Activated T-helper 1 cell treated with anti-CD3 and anti-CD28 coated beads, Interleukin-2, amount 50 U/mL, for 16 hours (primary cell): ENCODE measurements at places on chromosomes 16 and 17.

DNA sequence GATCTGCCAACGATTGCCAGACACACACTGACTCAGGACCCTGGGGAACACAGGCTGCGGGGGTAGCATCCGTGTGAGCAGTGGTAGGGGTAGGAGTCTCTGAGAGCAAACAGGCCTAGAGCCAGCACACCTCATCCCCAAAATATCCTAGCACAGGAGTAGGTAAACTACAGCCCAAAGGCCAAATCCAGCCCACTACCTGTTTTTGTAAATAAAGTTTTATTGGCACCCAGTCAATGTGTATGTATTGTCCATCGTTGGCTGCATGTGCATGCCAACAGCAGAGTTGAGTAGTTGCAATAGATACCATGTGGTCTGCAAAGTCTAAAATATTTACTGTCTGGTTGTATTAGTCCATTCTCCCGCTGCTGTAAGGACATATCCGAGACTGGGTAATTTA is 55.5 kb upstream of the GPRC5B start:
- DNase-seq: no peak

DNA sequence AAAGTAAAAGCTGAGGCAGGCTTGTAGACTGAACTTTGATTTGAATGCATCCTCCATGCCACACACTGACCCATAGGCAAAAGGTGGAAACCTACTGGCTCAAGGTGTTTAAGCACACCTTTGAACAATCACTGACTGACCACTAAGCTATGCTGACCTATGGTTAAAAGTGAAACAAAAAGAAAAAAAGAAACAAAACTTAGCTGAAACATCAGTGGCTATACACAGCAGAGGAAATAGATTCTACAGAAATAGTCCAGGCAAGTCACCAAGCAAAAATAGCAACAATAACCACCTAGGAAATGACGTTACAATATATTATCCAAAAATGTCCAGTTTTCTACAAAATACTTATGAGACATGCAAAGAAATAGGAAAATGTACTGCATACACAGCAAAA is 60.2 kb downstream of the RPGRIP1L start:
- no peak for DNase-seq

GRCh38 chr17:5425826-5426225 is 5.8 kb downstream of the RPAIN start:
- DNase-seq: no peak

- DNase-seq: no peak
These were observed 2064.6 kb downstream of the TP53TG3F start for GRCh38 chr16:35523991-35524390.

DNA sequence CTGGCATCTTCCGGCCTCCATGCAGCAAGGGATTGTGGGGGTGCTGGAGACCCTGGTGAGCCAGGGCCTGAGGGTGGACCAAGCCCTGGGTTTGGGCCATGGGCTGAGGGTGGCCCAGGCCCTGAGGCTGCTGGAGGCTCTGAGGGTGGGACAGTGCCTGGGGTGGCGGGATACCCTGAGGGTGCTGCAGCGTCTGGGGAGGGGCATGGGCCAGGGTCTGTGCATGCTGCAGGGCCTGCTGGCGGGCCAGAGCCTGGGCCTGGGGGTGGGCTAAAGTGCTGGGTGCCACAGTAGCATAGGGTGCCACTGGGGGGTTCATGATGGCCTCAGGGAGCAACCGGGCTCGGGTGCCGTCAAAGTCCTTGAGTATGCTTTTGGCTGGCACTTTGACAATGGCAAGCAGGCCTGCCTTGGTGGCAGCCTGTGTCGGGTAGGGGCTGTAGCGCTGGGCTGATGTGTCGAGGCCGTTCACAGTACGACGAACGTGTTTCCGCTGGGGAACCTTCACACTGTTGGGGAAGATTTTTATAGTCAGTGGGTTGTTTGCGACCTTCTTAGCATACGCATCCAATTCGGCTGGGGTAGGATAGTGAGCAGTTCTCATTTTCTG is 15.6 kb downstream of the TRAF4 start:
- DNase-seq: no peak

GRCh38 chr17:56558088-56558487 is 35.4 kb upstream of the NOG start:
- DNase-seq: no peak

DNA sequence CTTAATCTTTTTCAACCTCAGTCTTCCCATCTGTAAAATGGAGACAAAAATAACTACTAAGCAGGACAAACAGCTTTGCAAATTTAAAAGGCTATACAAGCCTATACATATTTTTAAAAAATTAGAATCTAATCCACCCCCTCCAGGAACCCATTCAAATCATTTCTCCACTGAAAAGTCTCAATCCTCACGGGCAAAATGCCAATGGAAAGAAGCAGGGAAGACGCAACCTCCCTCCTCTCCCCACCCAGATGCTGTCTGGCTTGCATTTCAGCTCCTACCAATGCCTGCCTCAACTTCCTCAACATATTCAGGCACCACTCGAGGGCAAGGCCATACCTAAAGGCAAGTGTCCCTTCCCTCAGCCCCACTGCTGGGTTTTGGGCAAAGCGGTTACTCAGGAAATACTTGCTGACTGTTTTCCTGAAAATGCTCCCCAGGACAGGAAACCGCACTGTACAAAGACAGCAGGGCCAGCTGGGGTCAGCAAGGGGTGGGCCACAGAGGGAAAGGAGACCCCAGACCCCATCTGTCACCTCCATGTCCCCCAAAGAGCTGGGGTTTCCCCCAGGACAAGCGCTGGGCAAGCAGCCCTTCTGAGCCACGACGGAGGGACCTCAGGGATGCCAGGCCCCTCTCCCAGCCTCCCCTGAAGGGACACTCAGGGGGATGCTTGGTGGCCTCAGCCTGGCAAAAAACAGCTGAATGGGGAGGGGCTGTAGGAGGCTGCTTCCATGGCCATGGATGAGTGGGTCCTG is 47.7 kb upstream of the DOC2B start:
- DNase-seq: no peak

DNA sequence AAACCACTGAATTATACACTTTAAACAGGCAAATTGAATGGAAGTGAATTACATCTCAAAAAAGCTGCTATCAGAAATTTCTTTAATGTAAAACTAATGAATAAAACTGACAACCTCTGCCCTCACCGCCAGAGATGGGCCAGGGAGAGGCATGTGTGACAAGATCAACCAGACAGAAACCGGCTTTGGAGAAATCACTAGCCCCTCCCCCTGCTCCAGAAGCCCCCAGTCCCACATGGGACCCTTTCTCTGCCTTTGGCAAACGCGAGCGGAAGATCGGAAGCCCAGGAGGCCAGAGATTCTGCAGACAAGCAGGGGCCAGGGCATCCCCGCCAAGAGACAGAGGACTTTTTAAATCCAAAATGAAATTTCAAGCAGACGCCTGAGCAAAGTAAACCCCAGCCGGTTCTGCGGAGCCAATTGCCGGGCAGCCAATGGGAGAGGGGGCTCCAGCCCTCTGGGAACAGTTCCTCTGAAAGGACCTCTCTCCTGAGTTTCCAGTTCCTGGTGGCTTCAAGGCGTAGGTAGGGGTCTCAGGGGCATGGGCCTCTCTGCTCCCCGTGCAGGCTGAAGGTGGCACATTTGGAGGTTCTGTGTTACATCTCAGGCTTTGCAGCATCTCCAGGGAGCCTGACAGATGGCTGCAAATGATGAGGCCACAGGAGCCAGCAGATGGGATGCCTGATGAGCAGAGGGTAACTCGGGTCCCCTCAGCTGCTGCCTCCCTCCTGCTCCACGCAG is 118.1 kb downstream of the GSG1L start:
- no peak for DNase-seq

DNA sequence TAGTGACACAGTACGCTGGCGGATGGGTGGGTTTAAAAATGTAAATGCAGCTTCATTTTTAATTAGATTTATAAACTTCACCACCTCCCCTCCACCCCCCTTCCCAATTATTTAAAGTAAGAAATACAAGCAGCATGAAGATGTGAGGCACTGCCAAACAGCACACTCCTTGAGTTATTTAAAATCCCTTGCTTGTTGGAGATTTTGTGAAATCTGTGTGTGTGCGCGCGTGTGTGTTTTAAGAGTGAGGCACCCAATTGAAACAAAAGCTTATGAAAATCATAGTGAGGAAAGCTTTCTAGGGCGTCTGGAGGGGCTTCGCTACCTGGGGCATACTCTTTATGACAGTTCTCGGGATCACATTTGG is 219.6 kb upstream of the IRX3 start:
- no peak for DNase-seq

- DNase-seq: no peak
These were observed 97.0 kb downstream of the WWOX start for GRCh38 chr16:78196502-78196901.

- DNase-seq: peak; percentile 69
These were observed 2.0 kb downstream of the PPP1R9B start for GRCh38 chr17:50148226-50149090.

- DNase-seq: peak; percentile 61
These were observed 414 bp downstream of the DUSP14 start for GRCh38 chr17:37490022-37490587.

DNA sequence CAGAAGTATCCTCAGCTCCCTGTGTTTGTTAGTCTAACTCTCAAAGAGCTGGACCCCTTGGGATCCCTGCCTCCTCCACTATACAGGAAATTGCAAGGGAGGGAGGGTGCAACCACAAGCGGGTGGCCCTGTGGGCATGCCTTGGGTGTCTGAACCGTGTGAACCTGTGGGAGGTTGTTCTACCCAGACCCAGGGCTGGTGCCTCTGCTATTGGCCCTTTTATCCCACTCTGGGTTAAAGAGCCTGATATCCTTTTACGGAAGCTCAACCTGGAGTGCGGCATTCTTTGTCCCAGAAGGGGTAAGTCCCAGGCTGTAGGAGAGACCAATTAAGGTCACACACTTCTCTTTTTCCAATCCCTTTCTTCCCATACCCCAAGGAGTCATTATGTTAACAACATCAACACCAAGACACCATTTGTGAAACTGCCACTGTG is 53.4 kb downstream of the ARSG start:
- peak; percentile 35 for DNase-seq

- no peak for DNase-seq
These were observed 426.3 kb downstream of the SLC39A11 start for GRCh38 chr17:72665852-72666851.

DNA sequence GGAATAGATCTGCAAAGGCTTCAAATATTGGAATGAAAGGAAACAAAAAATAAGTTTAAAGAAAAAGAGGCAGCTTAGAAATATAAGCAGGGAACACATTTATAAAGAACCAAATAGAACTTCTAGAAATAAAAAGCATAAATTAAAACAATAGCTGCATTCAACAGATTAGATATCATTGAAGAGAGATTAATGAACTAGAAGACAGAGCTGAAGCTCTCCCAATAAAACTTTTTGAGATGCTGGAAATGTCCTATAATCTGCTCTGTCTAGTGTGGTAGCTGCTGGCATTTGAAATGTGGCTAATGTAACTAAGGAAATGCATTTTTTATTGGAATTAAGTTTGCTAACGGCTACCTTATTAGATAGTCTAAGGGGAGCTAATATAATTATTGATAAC is 115.6 kb downstream of the MAP2K4 start:
- no peak for DNase-seq

DNA sequence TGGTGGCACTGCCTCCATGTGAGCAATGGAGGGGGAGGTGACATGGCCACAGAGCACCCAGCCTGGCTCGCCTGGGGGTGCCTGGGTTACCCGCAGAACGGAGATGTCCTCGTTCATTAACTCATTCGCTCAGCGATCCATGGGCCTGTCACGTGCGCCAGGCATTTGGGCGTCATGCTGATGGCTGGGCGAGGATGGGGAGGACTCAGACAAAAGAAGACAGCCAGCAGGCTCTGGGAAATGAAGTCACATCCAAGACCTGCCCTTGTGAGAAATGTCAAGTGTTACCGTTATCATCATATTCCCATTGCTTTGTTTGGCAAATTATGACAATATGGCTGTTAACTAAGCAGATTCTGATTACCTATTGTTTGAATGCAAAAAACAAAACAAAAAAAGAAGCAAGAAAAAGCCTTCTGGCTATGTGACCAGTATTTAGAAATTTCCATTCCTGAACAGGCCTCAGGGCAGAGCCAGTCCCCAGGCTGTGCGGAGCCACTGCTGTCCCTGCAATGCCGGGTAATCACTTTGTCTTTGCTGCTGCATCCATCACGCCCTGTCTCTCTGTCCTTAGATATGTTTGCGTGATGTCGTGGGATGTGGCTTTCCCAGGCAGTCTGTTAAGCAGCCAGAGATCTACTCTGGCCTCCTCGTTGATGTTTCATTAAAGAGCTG is 57.9 kb downstream of the CMIP start:
- DNase-seq: no peak

DNA sequence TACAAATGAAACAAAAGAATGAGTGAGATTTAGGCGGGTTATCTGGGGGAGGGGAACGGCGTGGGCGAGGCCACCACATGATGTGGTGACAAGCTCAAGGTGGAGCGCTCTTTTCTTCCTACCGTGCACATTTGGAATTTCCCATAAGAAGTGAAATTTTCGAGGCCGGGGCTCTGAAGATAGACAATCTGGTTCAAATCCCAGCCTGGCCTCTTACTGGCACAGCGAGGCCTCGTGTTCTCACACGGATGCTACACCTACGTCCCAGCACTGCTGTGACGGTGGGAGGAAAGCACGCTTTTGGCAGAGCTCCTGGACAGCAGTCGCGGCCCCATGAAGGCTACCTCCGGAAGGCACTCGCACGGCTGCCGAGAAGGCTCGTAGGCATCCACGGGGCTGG is 25.2 kb downstream of the ZDHHC7 start:
- no peak for DNase-seq

DNA sequence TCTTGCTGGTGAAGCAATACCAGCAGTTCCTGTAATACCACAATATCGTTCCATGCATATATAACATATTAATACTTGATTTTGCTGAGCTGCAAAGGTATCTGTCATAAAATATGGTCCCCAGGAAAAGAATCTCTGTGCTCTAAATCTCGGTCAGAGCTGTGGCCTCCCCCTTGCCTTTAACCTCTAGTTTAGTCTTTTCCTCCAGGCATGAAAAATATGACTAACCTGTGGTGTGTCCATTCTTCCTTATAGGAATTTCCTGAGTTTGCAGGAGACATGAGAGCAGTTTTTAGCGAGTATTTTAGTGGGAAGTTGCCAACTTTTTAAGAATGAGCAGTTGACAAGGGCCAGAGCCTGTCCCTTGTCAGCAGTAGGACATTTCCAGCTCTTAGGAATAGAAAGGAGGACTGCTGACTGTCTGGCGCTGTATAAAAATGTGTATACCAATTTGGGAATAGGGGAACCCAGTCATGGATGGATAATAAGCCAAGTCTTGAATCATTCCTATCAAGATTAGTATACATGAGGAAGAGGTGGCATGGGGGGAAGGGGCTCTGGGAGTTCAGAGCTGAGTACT is 8.7 kb downstream of the ATXN1L start:
- no peak for DNase-seq

- DNase-seq: no peak
These were observed 3.2 kb downstream of the MED31 start for GRCh38 chr17:6648181-6648580.
